ENCODE measurements at places on chromosomes 6 and 20.
A peak's percentile ranks its signal among the peaks of the same experiment; 100 is the strongest.

GRCh38 chr6:12896208-12896733 lies 179.7 kb downstream of the PHACTR1 start:
- DNase-seq, result no peak

DNA sequence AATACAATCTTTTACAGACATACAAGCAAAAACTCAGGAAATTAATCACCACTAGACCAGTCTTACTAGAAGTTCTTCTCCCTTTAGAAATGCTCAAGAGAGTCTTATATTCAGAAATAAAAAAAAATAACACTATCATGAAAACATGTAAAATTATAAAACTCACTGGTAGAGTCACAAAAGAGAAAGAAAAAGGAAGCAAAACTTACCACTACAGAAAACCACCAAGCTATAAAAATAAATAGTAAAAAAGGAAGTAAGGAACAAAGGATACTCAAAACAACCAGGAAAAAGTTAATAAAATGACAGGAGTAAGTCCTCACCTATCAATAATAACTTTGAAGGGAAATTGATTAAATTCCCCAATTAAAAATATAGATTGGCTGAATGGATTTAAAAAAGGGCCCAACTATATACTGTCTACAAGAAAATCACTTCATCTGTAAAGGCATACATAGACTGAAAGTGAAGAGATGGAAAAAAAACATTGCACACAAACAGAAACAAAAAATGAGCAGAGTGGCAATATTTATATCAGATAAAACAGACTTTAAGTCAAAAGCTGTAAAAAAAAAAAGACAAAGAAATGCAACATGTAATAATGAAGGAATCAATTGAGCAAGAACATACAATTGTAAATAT lies 489.5 kb downstream of the KIF16B start:
- no peak for DNase-seq

DNA sequence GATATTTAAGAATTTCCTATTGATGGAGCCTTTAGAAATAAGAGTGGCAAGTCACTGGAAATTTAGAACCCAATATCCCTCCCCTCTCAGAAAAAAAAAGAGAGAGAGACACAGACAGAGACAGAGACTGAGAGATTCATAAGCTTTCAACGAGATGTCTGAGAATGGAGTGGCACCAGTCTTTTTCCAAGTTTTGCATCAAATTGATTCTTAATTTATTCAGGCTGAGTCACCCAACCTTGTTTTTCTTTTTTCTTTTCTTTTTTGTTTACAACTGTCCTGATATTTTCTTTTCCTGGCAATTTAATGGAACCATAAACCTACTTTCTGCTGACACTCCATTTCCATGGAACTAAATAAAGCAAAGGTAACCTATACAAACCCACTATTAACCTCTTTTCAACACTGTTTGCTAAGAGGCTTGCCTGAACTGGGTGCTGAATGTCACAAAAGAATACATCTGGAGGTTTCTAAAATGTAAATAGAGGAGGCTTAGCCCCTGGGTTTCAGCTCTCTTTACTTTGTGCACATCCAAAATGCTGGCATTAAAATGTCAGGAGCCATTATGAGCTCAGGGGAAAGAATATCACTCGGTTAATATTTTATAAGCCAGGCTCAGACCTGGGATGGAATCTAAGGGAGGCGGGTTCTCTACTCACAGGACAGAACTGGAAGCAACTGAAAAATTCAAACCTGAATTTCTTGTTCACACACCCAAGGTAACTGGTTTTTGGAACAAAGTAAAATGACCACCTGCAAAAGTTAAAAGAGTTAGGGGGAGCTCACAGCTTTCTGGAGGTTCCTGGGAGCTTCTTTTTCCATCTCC lies 100.8 kb downstream of the BFSP1 start:
- no peak for DNase-seq

DNA sequence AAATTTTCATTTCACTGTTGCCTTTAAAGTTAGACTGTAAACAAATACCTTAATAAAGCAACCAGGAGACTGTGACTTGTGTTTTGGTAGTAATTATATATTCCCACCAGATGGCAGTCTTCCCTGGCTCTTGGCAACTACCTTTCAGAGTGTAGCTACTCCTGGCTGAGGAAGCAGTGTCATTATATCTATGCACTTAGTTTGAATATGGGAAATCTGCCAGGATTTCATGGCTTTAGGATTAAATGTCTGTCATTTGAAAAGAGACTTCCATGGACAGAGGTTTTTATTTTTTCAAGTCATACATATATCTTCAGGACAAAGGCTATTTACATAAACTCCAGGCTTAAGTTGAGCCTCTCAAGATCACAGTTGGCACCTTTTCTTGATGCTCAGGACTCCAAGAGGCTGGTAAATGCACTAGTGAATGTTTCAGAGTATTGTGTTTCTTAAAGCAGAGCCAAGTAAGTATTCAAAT lies 160.1 kb downstream of the C6orf58 start:
- no peak for DNase-seq

GRCh38 chr6:3386374-3386857 lies 70.4 kb downstream of the SLC22A23 start:
- peak; percentile 89 for DNase-seq

- DNase-seq, result no peak
These were observed 4.5 kb upstream of the EBF4 start for GRCh38 chr20:2688041-2688591.

DNA sequence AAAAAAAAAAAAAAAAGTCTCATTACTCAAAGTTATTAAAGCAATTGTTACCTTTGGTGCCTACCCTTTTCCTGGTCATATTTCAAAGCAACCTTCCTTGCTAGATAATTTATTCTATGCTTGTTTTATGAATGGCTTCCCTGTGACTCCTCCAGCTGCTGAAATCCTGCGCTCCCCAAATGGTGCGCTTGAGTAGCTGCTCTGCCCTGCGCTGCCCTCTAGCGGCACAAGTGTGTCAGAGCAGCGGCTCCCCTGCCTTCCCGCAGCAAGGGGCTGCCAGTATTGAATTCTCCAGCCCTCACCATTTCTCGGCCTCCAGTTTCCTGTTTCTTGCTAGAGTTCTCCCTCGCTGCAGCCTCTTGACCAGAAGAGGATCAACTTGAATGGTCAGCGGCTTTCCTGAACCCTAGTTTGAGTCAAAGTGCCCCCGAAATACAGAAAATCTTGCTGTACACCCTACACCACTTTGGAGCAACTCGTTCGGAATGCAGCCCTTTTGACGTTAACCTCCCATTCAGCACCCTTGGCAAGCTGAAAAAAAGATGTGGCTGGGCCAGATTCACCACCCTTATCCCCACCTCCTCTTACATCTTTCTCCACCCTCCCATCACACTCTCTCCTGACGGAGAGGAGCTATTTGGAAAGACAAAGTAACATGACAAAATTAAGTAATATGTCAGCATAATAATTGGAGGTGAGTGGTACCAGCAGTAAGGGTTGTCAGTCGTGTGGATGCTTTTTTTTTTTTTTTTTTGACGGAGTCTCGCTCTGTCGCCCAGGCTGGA lies 60.4 kb upstream of the KLHL31 start:
- peak; percentile 67 for DNase-seq

GRCh38 chr20:301886-302848 lies 4.8 kb downstream of the ZCCHC3 start:
- no peak for DNase-seq

DNA sequence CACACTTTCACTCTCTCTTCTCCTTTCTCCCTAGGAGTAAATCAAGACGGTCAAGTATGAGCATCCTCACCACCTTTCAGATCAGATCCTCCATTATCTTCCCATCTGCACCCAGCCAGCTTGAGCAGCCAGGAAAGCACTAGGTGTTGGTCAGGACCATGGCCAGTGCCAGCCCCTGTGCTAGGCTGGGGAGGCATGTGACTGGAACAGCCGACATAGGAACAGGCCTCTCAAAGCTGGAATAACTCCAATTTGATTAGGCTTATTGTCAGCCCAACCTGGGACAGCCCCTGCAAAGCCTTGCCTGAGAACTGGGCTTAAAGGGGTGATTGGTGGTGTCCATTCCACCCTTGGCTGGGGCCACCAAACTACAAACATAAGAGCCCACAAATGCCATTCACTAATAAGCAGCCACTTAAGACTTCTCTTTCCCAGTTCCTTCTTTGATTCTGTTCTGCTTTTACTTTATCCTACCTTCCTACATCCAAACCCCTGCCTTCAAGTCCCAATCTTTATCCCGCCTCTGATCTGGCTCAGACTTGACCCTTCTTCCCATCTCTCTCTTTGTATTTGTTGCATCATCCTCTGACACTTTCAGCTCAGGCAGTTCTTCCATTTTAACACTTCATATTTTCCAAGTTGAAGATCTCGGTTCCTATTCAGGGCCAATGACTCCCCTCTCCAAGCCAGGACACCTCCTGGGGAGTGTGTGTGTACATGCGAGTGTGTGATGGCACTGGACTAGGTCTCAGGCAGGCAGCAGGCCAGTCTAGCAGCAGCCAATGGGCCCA lies 4.5 kb upstream of the TREM2 start:
- DNase-seq, result no peak

GRCh38 chr6:105553171-105553570 lies 150.3 kb upstream of the PREP start:
- DNase-seq, result no peak

GRCh38 chr6:110331816-110332215 lies 26.3 kb downstream of the METTL24 start:
- peak; percentile 90 for DNase-seq

DNA sequence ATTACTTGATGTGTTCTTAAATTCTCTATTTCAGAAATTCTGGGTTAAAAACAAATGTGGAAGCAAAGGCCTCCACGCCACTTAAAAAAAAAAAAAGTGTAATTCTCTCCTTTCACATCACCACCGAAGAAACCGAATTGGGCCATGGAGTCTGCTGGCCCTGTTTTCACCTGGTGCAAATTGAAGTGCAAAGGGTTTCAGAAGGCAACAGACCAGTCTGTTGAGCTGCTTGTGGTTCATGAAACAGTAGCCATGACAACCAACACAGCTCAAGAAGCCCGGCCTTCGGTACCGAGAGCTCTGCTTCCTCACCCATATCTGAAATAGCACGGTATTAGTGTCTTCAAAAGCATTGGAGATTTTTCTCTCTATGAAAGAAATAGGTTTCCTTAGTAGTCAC lies 63.1 kb downstream of the GMPR start:
- peak; percentile 13 for DNase-seq

GRCh38 chr6:154932515-154933027 lies 62.5 kb upstream of the TIAM2 start:
- no peak for DNase-seq

DNA sequence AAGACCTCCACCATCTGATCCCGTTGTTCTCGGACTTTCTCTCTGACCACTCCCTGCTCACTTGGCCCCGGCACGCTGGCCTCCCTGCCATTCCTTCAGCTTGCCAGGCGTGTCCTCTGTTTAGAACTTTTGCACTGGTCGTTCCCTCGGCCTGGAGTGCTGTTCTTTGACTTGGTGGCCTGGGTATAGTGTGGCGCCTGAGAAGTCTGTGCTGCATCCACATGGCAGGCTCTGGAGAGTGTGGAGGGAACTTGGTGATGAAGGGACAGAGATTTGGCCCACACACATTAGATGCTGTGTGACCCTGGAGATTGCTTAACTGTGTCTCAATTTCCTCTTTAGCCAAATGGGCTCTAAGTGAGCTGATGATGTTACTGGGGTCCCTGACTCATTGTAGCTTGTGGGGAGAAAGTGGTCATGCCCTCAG lies 13.0 kb upstream of the TGM2 start:
- no peak for DNase-seq

DNA sequence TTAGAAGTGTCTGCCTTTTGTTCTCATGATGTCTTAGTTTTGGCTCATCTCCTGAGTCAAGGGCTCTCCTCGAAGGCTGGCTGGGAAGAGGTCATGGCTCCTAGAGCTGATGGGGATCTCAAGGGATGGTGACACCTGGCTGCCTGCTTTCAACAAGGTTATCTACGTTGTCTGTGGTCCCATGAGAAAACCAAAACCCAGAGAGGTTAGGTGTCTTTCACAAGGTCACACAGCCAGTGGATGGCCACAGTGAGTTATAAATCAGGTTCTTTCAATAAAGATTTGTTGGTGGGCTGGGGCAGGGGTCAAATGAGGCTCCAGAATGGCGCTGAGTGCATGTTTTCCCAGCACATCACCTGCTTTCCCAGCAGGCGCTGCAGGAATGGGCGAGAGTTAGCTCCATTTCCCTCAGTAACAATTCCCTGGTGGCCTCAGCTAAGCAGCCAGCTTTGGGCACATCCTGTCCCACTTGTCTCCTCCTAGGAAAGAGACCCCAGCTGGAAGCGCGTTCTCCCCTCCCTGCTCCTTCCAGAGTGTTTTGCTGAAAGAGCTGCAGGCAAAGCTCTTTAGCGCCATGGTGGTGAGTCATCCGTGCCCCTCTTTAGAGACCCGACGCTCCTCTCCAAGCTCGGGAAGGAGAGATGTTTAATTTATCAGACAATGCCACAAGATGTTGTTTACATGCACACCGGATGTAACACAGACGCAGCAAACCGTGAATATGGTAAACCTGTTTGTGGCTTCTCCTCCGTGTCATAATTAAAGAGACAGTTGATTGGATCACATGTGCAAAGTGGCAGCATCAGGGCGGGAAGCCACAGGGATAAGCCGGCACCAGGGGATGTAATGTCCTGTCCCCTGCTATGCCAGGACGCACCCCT lies 109.7 kb downstream of the LRFN2 start:
- DNase-seq, result no peak

DNA sequence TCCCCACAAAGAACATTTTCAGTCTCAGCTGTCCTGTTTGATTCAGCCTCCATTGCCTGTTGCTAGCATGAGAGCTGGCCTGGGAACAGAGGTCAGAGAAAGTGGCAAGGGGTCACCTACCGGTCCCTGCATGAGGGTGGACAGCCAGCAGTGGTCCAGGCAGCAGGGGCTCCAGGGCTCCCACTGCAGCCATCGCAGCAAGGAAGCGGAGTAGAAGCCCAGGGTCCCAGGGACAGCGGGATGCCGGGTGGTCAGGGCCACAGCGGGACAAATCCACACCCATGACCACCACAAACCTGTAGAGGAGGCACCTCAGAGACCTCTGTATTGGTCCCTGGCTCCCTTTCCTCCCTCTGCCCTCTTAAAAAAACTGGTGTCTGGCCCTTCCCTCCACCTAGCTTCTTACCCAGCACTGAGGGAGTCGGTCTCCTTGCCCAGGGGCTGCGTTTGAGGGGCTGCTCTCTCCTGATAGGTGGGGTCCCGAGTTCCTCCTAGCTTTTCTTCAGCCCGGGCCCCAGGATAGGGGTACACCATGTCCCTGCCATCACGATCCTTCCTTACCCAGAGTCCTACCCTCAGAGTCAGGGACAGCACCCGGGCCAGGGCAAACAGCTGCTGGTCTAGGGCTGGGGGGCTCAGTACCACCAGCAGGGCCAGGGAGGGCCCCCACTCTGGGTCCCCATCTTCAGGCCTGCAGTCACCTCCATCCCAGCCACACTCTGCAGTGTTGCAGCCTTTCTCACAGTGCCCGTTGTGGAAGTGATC lies 8.4 kb upstream of the GPSM3 start:
- no peak for DNase-seq

All from posterior cingulate gyrus (tissue), 11 donors.